ENCODE measurements at places on chromosomes 3 and 15.

GRCh38 chr3:122697952-122698620 lies 17.4 kb downstream of the PARP14 start:
- no peak for DNase-seq

GRCh38 chr3:51099794-51100535 lies 285.1 kb upstream of the MANF start:
- peak; percentile 63 for DNase-seq

DNA sequence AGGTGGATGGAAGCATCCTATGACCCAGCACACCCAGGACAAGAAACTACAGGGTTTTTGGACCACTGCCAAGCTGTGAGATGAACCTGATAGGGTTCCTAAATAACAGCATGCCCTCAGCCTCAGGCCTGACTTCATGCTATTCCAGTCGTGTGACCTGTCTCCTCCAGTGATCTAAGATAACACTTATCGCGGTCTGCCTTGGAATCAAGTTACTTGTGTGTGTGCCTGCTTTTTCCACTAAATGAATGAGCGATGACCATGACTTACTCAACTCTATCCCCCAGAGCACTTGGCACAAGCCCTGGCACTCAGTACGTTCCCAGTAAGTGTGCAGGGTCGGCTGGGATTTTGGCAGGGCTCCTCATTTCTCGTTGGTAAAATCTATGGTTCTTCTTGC lies 172.7 kb upstream of the TP63 start:
- no peak for DNase-seq

GRCh38 chr15:73480050-73480449 lies 37.1 kb downstream of the REC114 start:
- no peak for DNase-seq

DNA sequence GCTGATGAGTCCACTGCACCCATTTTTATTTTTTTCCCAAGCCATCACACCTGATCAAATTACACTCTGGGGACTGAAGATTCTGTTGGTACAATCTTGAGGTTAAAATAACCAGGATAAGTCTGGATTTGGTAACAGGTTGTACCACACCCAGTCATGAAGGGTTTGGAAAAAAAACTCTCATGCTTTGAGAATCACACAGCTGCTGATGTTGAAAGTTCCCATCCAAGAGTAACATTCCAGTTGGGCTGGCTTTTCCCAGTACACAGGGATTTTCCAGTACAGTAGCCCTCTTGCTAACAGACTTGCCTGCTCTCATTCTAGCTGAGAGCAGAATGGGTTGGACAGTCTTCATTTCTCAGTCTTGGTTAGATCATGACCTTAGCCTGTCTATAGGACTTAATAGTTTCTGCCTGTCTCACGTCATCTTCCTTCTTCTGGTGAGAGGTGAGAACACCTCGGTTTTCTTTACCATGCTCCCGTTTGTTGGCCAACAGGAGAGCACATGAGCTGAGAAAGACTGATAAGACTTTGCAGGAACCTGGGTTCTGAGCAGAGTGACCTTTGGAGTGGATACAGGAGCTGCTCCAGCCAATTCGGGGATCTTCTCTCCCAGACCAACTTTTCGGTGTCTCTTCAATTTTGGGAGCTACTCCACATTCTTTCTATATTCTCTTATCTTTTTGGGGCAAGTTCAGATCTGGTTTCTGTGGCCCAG lies 300.1 kb upstream of the LYSMD4 start:
- DNase-seq = peak; percentile 9

- no peak for DNase-seq
Measured at GRCh38 chr15:94246016-94246415, 14.7 kb downstream of the MCTP2 start.

DNA sequence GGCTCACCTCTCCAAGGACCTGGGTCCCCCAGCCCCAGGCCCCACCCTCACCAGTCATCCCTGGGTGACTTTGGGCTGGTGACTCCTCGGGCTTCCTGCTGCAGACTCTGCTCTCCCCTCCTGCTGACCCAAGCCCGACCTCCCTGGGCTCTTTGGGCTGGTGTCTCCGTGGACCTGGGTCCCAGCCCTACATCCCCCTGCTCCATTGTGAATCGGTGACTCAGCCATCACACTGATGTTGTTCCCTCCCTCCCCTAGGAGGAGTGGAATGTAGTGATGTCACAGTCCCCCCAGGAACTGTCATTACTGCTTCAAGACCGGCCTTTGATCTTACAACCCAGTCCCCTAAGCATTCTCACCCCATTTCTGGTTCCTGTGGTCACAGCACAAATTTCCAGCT lies 83.7 kb downstream of the ADAMTS7 start:
- peak; percentile 40 for DNase-seq

Data from EH (cell line).